ENCODE measurements at places on chromosomes 3 and 15.

GRCh38 chr3:13552857-13553652 is 4.1 kb downstream of the FBLN2 start:
- DNase-seq, result no peak

DNA sequence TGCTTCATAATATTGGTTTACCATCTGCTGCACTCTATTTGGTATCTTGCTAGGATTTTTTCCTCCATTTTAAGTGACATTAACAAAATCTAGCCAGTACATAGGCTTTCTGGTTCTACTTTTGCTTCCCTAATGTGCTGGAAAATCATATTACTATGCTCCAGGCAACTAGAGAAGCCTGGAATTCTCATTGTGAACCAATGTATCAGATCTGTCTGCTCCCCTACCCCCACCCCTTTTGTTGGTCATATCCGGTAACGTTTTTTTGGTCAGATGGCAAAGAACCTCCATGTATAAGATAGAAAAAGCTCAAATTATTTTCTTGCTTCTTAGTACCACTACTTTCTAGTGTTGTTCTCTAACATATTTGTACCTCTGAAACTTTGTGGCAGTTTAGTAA is 17.1 kb downstream of the MAP2K5 start:
- no peak for DNase-seq

GRCh38 chr15:59347915-59348314 is 24.8 kb downstream of the MYO1E start:
- no peak for DNase-seq

DNA sequence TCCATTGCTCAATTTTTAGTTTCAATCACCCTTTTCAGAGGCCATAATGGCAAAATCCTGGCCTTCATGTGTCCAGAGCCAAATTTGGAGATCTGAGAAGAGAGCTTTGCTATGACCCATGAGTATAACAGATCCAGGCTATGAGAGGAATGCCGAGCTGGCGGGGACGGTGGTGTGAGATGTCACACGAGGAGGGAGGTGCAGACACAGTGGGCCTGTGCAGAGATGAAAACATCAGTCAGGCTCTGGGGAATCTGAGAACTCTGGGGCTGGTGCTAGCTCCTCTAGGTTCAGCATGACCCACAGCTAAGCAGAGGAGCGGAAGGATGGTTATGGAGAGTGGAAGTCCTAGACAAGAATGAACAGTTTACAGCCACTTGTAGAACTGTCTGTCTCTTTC is 398.3 kb upstream of the ATP10A start:
- no peak for DNase-seq

Measured in occipital lobe (tissue), 3 donors.